ENCODE measurements at places on chromosomes 3 and 15. TPM values are rescaled to one million over a fixed set of nuclear protein-coding genes. Genes with fewer than 3 reads are reported as not detected.

DNA sequence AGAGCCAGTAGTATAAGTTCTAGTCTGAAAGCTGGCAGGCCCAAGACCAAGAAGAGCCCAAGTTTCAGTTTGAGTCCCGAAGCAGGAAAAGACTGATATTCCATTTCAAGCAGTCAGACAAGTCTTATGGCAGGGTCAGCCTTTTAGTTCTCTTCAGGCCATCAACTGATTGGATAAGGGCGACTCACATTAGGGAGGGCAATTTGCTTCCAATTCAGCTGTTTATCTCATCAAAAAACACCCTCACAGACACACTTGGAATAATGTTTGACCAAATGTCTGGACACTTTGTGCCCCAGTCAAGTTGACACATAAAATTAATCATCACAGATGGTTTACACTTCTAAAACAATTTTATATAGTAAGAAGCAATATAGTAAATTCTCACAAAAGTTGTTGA is 69.7 kb downstream of the UBE2E2 start:
- DNase-seq: no peak

DNA sequence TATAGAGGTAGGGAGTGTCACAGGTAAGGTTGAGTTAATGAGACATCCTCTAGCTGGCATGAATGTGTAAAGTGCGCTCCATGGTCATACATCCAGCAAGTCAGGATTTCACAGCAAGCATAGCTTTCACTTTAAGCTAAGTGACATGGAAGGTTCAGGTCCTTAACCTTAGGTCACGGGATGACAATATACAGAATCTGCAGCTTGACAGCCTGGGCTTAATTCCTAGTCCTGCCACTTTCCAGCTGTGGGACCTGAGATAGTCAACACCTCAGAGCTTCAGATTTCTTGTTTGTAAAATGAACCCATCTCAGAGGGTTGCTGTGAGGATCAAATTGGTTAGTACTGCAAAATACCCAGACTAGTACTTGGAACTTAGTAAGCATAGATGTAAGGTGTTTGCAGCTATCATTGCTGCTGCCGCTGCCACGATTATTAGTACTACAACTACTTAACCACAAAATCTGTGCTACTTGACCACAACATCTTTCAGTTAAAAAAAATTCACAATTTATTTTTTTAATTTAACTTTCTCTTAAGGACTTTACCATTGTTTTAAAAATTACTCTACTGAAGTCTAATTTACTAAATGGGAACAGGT is 890.1 kb upstream of the CFAP20DC start:
- DNase-seq: no peak

DNA sequence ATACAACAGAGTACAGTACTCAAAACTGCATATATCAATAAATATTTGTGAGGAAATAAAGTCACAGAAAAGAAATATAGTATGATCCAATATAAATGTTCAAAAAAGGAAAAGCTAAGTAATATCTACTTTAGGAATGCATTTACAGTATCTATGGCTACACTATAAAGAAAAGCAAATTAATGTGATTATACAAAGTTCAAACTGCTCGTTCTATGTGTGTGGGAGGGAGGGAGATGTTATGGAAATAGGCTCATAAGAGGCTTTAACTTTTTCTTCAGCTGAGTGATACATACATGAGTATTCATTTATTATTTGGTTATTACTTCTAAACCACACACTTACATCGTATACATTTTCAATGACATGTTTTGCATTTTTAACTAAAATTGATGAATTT is 377.7 kb upstream of the AGTR1 start:
- no peak for DNase-seq

- DNase-seq: no peak
These were observed 32.2 kb upstream of the SSR3 start for GRCh38 chr3:156586905-156587759.

GRCh38 chr15:65732698-65733097 is 59.4 kb downstream of the DENND4A start:
- no peak for DNase-seq

GRCh38 chr3:55723653-55724406 is 236.7 kb upstream of the WNT5A start:
- no peak for DNase-seq

The GPR149 gene
- total RNA-seq: not detected

The PLA2G4F gene
- 45.2 TPM for total RNA-seq

Data from Peyer's patch (tissue), 4 donors.